Stimulated activated CD8-positive, alpha-beta memory T cell treated with anti-CD3 and anti-CD28 coated beads, Interleukin-7, amount 100 ng/mL, for 1 hour (primary cell): ENCODE measurements at places on chromosomes 3 and 15.

GRCh38 chr3:50192689-50193141 is 1.3 kb downstream of the GNAT1 start:
- DNase-seq = peak; percentile 73

DNA sequence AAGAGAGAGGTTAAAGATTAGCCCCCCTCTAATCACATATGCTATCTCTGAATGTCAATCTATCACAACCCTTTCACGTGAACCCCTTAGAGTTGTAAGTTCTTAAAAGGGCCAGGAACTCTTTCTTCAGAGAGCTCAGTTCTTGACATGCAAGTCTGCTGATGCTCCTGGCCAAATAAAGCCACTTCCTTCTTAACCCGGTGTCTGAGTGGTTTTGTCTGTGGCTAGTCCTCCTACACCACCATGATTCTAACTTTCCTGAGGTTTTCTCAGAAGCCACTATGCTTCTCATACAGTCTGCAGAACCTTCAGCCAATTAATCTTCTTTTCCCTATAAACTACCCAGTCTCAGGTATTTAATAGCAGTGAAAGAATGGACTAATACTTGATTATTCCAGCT is 231.1 kb upstream of the CNTN6 start:
- no peak for DNase-seq

- DNase-seq = no peak
Measured at GRCh38 chr15:81299630-81300273, 24.2 kb downstream of the STARD5 start.

DNA sequence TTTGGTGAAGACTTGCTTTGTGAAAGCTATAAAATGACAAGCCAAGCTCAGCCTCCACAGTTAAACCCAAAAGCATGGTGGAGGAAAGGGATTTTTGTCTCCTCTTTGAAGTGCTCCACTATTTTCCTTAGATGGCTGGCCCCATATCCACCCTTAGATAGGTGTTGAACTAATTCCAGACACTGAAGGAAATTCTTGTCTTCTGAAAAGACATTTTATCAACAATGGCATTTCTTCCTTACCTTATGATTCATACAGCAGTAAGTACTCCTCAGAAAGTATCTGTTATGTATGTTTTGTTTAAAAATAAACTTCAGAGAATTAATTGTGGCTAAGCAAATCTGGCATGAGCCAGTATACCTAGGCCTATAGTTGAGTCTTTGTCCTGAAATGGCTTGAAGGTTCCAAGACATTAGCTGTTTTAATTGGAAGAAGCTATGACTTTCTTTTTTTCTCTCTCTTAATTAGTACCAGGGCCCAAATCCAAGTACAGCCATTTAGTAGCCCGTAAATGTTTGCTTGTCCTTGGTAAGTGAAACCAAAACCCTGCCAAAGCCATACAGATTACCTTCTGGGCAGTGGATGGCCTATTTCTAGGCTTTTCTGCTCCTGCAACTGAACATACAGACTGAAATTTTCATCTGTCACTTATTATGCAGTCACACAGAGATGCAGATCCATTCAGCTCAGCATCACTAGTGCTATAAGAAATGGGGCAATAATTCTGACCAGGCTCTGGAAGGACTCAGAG is 5.1 kb upstream of the BFSP2 start:
- no peak for DNase-seq

DNA sequence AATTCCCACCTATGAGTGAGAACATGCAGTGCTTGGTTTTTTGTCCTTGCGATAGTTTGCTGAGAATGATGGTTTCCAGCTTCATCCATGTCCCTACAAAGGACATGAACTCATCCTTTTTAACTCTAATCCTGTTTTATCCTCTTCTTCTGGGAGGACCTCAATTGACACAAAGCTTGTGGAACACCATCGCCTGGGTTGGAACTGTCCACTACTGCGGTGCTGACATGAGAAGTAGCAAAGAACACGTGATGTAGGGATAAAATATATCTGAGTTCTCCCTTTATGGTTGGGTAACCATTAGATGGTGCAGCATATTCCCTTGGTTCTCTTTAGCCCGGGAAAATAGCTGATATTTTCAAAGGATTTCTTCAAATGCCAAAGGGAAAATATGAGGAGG is 105.3 kb upstream of the TOPAZ1 start:
- DNase-seq = no peak

DNA sequence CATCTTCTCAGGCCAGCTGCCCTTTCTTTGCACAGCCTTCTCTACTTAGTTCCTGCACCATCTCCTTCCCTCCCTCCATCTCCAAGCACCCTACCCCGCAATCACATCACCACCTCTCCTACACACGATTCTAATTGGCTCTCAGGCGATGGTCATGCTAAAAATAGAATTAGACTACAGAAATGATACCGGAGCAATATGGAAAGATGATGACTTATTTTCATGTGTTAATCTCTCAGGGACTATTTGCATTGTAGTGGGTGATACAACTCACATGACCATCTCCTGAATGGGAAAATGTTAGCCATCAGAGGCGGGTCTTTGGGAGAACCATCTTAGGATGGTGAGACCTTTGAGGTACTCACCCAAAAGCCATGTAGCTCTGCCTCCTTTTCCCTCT is 54.7 kb upstream of the PPARG start:
- no peak for DNase-seq

DNA sequence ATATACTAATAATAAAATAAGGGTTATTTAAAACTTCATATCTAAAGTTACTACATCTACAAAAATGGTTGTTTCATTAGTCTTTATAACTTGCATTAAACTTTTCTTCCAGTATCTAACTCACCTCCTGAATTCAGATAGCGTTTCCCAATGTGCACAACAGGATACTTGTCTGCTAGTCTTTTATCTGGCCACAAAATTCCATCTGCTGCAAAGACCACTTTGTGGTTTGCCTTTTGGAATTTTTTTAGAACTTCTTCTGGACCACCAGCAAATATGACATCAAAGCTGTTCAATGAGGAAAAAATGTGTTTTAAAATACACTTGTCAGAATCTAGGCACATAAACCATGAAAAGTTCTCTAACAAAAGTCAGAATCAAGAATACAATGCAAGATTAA is 50.8 kb downstream of the PLOD2 start:
- no peak for DNase-seq

DNA sequence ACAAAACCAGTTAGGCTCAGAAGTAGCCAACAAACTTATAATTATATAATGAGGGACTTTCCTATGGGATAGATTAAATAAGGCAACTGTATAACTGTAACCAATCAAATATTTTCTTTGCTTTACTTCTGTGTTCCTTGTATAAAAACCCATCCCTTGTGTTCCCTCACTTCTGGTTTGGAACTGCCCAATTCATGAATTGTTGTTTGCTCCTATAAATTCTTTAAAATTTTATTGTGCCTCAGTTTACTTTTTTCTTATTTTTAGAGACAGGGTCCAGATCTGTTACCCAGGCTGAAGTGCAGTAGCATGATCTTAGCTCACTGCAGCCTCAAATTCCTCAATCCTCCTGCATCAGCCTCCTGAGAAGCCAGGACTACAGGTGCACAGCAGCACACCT is 155.7 kb downstream of the SMAD6 start:
- no peak for DNase-seq

DNA sequence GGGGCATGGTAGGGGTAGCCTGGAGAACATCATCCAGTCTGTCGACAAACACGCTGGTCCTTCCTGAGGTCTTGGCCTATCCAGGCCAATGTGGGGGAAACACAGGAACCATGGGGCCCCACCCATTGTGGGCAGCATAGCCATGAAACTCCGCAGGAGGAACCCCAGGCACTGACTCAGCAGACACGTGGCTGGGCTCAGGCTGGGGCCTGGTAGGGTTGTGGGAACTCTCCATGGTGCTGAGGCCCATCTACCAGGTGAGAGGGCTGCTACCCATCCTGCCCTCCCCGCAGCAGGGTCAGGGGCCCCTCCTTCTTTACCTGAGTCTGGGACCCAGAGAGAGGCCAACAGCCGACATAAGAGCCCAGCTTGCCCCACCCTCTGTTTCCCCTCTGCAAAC is 22.6 kb upstream of the CACNA2D2 start:
- no peak for DNase-seq

- peak; percentile 27 for DNase-seq
Measured at GRCh38 chr3:32296251-32297204, 58.0 kb downstream of the CMTM8 start.

DNA sequence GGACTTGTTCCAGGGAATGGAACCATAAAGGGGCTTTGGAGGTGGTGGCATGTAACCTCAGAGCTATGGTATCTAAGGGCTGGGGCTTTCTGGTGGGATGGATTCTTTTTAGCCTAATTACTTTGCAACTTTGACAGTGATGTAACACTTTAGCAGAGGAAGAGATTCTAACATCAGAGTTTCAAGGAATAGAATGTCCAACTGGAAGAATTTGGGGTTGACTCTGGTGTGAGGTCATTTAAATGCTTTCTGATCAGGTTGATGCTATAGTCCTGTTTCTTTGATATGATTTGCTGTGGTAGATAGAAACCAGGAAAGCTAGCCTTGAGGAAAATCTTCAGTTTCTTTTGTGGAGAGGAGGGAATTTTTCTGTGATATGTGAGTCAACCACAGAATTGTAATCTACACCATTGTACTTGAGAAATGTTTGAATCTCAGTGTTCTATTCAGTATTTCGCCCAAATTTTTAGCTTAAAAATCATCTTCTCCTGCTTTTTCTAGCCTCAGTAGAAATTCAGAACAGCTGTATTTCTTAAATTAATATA is 40.0 kb downstream of the ATP2C1 start:
- no peak for DNase-seq
